ENCODE measurements at places on chromosomes 1 and 21.

DNA sequence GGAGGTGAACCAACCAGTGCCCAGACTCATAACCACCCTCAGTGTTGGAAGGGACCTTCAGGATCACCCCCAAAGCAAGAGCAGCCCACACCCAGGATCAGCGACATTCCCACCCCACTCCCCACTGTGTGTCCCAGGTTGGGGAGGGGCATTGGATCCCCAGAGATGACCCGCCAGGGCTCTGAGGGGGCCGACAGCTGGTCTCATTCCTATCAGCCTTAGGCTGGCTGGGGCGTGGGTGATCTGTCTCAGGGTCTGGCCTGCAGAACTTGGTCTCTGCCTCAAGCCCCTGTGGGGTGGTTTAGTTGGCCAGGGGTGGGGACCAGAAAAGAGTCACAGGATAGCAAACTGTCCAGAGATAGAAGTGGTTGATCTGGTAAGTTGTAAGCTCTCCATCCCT lies 7.8 kb upstream of the BSND start:
- no peak for DNase-seq

DNA sequence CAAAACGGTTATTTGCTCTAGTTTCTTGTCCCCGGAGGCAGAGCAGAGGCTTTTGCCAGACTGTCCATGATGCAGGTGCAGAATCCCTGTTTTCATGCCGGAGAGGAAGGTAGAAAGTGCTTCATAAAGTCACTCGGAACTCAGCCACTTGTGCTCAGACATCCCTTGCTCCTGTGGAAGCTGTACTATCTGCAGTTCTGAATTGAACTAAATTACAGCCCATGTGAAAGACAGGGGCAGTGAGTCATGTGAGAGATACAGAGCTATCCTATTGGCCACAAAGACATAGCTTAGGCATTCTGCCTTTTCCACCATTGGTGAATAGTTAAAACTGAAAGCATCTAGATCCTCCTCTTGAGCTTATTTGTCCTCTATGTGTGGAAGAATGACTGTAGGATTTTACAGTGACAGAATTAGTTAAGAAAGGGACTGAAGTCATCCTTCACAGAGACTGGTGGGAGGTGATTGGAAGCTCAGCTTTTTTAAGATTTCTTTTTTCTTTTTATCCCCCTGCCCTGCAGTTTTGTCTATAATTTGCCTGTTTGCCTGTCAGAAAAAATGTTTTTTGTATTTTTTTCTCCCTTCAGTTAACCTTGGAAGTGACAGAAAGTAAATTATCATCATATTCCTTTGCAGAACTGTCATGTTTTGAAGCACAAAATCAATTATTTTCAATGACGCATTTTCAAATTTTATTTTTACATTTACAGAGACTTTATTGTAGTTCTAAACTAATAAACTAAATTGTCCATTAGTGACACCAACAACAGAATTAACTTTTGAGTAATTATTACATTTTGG lies 298.6 kb downstream of the PTPRC start:
- peak; percentile 93 for DNase-seq

DNA sequence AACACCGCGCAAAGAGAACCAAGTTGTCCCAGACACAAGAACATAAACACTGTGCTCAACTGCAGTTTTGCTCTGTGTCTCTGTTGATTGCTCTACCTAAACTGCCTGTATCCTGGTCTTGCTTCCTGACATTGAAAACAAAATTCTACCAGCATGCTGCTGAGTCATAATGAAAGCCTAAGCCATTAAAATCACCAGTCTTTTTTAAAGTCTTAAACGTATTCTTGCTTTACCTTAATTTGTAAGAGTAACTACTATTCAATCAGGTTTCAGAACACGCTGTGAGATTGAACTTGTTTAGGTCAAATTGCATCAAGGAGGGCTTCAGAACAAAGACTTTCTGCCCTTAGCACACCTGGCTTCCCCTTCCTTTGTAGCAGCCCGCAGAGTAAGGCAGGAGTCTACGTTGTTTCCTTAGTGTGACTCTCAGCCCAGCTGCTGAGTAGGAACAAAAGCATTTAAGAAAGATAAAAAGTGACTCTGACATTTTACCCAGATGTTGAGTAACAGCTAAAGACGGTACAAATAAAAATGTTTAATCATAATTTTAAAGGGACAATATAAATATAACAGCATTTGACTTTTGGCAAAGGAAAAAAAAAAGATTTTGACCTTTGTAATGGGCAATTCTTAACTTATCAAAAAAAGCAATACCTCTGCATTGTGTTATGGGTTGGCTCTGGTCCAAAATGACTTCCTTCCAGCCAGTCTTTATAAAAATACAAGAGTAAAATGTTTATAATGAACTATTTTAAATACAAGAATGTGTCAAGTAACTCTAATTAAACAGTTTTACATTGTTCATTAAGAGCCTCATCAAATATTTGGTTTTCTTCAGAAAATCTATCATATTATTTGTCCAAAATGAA lies 186.9 kb upstream of the ADGRL4 start:
- no peak for DNase-seq

GRCh38 chr1:102182603-102183260 lies 186.0 kb upstream of the OLFM3 start:
- DNase-seq = no peak

GRCh38 chr1:39696448-39696847 lies 5.2 kb upstream of the HPCAL4 start:
- DNase-seq = no peak

DNA sequence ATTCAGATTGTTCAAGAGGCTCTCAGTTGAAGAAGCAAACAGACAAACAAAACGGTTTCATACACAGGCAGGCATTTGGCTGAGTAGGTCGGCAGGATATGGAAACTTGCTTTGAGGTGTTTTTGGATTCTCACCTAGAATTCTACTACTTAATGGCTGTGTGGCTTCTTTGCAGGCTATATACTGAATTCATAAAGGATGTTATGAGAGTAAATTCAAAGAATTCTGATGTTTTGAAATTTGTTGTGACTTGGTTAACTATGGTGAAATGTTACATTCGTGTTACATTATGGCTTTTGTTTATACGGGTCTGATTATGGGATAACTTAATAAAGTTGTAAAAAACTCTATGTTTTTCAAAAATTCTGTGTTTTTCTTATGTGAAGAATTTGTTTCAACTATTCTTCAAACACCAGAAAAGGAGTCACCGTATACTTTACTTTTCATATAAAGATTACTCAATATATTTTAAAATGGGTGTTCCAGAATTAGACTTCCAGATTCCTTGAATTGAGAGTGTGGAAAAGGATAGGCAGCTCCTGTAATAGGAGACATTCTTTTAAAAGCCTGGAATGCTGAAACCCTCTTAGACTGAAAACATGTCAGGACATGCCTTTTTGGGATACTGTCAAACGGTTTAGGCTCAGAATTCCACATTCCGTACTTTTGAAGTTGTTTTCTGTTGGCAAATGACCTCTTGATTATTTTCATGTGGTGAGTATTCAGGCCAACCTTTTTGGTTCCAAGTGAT lies 8.2 kb upstream of the IRF2BP2 start:
- DNase-seq = peak; percentile 88

- no peak for DNase-seq
Measured at GRCh38 chr1:161162806-161163205, 3.4 kb upstream of the PPOX start.

DNA sequence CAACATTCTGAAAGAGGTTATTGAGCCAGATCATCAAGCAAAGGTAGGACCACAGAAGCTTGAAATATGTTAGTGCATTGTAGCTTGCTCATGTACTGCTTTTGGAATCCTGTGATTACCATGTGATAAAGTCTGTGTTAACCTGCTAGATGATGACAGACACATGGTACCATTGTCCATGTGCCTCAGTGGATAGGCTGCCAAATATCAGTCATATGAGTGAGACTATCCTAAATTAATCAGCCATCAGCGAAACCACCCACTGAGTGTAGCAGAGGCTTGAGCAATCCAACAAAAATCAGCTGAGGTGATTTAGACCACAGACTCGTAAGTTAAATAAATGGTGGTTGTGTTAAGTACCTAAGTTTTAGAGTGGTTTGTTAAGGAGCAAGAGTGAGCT lies 32.7 kb upstream of the CRB1 start:
- DNase-seq = no peak

- DNase-seq = no peak
Measured at GRCh38 chr1:153801028-153801625, 25.9 kb downstream of the SLC27A3 start.

- DNase-seq = no peak
Measured at GRCh38 chr1:5941671-5942070, 50.6 kb downstream of the NPHP4 start.

DNA sequence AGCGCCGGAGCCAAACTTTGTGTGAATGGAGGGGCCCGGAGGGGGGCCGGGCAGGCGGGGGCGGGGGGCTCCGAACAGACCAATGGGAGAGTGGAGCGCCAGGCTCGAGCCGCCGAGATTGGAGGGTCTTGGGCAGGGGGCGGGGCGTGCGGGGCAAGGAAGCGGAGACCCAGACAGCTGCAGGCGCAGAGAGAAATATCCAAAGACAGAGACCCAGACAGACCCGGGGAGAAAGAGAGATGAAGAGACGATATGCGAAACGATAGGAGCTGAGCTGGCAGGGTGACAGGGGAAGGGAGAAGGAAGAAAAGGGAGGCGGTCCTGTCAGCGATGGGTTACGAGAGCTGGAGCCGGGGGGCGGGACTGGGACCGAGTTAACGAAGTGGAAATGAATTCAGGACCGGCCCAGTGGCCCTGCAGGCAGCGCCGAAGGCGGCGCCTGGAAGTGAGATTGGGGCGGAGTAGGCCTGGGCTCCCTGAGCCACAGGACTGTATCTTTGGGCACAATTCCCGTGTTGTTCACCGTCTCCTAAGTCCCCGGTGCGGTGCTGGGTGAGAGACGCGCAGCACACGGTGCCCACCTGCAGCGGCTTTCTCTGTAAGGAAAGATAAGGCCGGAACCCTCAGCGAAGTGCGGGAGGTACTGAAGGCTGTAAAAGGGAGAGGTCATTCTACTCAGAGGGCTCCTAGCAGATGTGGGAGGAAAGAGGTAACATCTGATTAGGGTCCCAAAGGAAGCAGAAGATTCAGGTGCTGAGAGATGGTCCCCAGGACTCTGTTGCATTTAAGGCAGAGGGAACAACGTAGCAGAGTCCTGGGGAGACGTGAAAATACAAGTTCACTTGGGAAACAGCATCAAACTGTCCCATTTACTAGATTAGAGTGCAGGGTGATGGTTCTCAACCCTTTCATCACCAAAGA lies 543 bp upstream of the KCNJ10 start:
- DNase-seq = peak; percentile 67

- no peak for DNase-seq
Measured at GRCh38 chr21:45251635-45252447, 35.9 kb downstream of the POFUT2 start.

GRCh38 chr1:219837274-219837993 lies 90.9 kb downstream of the SLC30A10 start:
- peak; percentile 18 for DNase-seq

GRCh38 chr1:169595764-169596711 lies 9.8 kb upstream of the F5 start:
- DNase-seq = no peak

DNA sequence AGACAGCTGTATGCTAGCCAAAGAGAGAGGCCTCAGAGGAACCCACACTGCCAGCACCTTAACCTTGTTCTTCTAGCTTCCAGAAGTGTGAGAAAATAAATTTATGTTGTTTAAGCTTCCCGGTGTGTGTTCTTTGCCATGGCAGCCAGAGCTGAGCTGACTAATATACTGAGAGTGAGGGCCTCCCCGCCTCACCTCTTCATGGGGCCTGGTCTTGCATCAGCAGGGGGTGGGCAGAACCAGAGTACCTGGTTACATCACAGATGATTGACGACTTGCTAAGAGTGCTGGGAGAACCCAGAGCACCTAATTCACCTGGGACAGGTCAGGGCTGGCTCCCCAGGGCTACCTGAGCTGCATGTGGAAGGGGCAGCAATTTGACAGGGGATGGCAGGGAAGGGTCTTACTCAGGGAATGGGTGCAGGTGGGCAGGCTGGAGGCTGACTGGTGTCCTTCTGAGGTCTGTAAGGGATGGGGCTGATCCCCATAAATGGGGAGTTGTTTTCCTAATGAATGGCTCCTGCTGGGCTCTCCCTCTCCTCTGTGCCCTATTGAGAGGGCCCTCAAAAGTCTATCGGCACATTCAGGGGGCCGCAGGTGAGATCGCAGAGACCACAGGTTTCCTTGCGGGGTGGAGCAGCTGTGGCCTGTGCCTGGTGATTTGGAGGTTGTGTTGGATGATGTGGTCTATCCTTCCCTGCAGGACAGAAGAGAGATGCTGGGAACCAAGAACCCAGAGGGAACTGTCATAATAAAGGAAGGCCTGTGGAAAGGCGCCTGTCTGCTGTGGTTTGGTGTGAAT lies 60.6 kb upstream of the ETV3 start:
- no peak for DNase-seq

GRCh38 chr1:98001764-98002163 lies 80.9 kb upstream of the DPYD start:
- peak; percentile 10 for DNase-seq

- DNase-seq = no peak
Measured at GRCh38 chr1:119797606-119798005, 13.7 kb downstream of the REG4 start.

GRCh38 chr1:82317671-82318070 lies 516.9 kb downstream of the ADGRL2 start:
- no peak for DNase-seq

DNA sequence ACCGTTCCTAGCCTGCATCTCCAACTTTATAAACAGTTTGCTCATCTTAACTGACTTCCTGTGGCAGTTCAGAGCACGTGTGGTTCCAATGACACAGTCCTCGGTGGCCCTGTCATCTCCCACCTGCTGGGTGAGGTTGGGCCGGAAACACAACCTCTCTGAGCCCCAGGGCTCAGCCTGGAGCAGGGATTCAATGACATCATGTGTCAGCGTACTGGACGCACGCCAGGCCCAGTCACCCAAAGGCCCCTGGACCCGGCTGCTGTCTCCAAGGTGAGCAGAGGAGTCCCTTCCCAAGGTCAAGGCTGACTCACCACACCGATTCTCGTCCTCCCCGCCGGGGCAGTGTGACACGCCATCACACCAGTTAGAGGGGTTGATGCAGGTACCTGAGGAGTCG lies 19.9 kb downstream of the TMPRSS2 start:
- no peak for DNase-seq

DNA sequence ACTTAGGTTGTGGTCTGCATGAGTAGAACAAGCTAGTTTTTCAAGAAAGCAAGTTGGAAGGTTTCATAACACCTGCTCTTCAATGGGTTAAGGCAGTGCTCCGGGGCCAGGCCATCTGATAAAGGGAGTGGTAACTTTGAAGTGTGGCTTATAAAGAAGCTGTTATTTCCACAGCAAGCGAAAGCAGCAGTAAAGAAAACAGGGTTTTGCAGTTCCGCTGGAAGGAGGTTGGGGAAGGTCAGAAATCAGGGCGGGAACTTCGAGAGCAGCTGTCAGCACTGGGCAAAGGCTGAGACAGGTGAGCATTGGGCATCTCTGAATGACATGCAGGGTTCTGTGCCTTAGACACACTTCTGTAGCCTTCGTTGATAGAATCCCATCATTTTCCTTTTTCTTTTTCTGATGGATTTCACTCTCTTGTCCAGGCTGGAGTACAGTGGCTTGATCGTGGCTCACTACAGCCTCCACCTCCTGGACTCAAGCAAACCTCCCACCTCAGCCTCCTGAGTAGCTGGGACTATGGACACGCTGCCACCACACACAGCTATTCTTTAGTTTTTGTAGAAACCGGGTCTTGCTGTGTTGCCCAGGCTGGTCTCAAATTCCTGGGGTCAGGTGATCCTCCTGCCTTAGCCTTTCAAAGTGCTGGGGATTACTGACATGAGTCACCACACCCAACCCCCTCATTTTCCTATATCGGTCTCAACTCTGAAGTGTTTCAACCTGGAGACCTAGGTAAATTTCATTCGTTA lies 20.5 kb downstream of the TMEM51 start:
- no peak for DNase-seq

Data from NCI-H446 (cell line).